8988T (cell line): ENCODE measurements at places on chromosomes 16 and 17.

DNA sequence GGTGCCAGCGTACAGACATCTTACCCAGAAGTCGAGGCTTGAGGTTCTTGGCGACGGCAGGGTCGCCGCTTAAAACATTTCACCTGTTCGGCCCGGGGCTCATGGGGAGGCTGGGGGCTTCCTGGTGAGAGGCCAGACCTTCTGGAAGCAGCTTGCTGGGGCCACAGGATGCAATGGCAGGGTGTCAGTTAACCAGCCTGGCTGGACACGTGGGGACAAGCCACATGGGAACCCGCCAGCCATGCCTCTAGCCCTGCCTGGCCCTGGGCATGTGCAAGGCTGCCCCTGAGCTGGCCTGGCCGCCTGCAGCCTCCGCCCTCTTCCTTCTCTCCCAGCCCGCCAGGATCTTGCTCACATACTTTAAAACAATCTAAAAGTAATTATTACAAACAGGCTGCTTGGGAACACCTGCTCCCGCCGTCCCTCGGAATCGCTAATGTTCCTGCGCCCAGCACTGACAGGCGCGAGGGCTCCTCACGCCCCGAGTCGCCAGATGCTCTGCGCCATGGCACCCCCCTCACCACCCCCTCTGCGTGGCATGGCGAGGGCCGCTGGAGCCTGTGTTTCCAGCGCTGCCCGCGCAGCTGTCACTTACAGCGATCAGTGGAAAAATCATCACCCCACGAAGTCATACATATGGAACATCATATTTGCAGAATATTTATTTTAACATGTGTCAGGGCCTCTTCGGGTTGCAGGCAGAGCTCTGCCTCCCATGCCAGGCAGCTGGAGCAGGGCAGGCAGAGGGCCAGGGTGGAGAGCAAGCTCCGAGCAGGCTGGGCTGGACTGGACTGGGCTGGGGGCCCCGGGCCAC is 188.7 kb upstream of the GSE1 start:
- no peak for DNase-seq

DNA sequence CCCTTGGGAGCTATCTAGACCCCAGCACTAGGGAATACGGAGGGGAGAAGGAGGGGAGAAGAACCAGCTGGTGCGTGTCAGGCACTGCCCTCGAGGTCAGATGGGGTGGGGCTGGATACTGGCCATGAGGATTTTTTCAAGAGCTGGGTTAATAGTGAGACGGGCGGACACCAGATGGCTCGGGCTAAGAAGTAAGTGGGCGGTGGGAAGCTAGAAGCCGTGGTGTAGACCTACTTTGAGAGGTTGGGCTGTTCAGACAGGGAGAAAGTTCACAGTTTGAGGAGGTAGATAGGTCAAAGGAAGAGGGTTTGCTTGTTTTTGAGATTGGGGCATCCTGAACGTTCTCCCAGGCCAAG is 303.8 kb downstream of the SEC14L1 start:
- no peak for DNase-seq

DNA sequence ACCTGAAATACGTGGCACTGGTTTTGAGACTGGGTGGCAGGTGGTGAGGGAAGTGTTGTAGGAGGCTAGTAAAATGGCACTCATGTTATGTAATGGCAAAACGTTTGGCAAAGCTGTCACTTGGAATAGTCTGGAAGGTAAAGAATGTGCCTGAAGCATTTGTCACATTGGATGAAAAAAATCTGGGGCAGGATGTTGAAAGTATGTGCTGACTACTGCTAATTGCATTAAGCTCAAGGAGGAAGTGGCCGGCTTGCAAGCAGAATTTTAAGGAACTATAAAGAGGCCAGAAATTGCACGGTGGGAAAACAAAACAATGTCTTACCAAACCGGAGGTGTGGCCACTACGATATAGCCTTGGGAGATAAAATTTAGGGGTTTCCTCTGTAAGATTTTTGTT is 26.6 kb upstream of the NLRP1 start:
- no peak for DNase-seq

GRCh38 chr16:87245511-87245910 is 71.7 kb downstream of the C16orf95 start:
- no peak for DNase-seq

DNA sequence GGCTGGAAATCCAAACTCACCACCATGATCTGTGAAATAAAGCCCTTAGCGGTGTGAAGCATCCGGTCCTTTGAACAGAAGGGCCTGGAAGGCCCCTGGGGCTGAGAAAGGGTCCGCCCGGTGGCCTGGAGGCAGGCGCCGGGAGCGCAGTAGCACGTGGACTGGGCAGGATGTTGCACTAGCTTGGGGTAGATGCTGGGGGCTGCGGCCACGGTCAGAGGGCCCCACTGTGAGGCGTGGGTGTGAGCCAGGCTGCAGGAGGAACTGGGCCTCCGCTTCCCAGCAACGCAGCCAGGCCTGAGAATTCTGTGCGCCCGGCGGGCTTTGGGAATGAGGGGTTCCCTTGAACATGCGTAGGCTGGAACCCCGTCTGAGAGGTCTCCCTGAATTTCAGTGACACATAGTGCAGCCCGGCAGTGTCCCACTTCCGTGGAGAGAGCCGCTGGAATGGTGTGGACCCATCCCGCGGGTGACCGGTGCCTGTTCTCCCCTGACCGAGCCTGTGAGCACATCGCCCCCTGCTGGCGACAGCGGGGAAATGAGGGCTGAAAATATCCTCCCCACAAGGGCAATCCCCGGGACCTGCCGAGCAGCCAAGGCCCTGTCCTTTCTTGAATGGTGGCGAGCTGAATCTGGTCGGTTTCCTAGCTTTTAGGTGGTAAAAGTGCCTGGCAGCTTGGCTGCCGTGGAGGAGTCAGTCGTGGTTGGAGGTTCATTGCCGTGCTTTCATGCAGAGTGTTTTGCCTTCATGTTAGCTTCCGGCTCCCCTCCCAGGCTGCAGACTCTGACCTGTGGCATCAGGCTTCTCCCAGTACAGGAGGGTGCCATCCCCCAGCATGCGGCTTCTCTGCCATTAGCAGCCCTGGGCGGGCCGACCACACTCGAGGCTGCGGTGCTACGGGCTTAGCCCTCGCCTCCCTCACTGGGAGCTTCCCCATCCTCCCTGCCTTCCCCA is 43.8 kb downstream of the DNAJA2 start:
- peak; percentile 89 for DNase-seq

- no peak for DNase-seq
Observed at GRCh38 chr16:73385696-73386095, 337.8 kb upstream of the ZFHX3 start.

DNA sequence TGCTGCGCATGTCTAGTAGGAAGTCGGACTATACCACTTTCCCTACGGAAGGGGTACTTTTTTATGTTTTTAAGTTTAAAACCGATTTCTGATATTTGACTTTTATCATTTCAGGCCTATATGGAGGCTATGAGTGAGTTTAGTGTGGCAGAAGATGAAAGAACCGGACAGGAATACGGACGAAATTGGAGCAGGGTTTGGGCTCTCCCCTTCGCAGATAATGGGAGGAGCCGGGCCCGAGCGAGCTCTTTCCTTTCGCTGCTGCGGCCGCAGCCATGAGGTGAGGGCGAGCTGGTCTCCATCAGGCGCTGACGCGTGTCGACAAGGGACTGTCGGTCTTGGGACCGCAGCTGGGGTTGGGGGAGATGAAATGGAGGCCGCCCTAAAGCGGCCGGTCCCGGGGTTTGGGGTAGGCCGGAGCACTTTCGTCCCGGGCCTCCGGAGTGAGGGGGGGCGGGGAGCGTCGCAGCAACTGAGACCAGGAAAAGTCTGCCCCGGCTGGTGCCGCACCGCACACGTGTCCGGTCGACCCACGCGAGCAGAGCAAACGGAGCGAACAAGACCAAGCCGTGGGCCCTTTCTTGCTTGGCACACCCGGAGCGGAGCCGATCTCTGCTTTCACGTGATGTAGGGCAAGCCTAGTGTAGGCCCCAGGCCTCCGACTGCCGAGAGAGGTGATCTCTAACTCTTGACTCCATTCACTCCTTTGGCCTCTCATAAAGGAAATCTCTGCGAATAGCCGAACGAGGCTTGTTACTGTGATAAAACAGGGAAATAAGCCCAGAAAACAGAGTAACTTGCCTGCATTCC is at the start of gene RPL19:
TSS of gene RPL19 (plus strand) at position 214 of the 810 bp plus-strand sequence. CDS start at position 276, 62 bp downstream.
- DNase-seq, result peak; percentile 66

- no peak for DNase-seq
Observed at GRCh38 chr17:80675438-80676095, 130.9 kb downstream of the RPTOR start.

GRCh38 chr16:66890799-66891198 is 10.5 kb downstream of the PDP2 start:
- DNase-seq, result no peak

DNA sequence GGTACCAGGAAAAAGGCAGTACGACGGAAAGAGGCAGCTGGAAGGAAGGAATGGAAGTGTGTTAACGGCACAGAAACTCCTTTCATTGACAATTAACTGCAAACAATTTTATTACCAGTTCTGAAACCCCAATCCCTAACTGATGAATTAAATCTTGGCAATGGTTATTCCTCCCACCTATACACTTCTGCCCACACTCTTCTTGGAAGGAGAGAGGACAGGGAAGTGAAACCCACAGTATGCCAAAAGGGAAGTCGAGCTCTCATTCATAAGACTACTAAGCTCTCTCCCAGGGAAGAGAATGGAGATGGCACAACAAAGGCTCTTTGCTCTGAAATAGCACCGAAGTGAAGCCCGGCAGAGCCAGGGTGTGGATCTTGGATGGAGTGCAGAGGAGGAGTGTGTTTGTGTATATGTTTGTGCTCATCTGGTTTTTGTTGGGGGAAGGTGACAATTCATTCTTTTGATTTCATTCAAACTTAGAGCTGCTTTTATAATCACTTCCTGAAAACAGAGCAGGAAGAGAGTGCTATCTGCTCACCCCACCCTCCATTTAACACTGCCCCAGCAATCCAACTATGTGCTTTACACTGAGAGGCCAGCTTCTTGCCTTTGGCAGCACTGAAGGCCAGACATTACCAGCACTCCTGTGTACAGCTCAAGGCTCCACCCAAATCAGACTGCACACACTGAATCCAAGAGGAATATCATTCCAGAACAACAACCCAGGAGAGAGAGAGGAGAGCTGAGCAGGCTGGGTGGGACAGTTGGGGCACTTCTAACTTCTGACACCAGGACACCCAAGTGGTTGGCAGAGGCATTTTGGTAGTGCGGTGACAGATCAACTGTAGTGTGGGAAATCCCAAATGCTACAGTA is 68.7 kb downstream of the HIC1 start:
- no peak for DNase-seq

- peak; percentile 95 for DNase-seq
Observed at GRCh38 chr16:67993207-67994039, 5.9 kb downstream of the DPEP2 start.

DNA sequence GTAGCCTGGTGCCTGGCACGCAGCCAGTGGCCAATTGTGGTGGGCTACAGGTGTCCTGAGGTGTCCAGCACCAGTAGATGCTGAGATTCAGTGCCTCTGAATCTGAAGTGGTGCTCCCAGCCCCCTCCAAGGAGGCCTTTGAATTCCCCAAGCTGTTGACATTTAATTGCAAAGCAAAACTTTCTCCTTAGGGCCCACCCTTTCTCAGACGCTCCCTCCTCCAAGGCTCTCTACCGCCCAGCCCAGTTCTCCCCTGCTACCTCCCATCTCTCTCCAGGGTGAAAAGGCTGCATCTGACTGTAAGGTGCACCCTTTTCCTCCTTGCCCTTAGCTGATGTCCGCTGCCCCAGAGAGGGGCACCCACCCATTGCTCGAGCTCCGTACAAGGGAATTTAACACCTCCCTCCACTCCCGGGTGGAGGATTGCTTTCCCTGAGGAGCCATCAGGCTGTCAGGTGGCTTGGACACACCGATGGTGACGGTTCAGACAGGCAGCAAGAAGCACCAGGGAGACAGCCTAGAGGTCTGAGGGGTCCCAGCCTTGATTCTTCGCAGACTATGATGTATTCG is 1.7 kb downstream of the BEAN1 start:
- no peak for DNase-seq

DNA sequence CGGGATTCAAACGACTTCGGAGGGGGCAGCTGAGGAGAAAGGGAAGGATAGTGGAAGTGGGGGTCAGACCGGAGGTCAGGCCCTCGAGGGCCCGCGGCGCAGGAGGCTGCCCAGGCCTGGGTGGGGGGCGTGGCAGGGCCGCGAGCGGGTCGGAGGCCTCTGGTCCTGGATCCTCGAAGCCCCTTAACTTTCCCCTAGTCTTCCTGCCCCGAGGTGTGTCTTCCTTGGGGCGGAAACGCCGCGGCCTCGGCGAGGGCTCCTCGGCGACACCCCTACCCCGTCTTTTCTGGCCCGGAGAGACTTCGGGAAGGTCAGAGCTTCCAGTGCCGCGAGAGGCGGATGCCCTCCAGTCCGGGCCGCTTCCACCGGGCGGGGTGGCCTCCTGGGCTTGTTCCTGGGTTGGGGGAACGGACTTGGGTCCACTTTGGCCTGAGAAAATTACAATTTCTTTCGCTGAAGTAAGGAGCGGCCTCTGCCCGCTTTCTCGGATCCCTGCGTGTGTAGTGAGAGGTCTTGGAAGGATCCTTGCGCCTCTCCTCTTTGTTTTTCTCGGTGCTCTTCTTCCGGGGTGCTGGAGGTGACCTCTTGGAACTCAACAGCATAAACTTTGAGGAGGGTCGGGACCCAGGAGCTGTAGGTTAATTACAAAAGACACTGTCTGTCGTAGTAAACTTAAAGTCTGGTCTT is 491 bp downstream of the IST1 start:
- no peak for DNase-seq

DNA sequence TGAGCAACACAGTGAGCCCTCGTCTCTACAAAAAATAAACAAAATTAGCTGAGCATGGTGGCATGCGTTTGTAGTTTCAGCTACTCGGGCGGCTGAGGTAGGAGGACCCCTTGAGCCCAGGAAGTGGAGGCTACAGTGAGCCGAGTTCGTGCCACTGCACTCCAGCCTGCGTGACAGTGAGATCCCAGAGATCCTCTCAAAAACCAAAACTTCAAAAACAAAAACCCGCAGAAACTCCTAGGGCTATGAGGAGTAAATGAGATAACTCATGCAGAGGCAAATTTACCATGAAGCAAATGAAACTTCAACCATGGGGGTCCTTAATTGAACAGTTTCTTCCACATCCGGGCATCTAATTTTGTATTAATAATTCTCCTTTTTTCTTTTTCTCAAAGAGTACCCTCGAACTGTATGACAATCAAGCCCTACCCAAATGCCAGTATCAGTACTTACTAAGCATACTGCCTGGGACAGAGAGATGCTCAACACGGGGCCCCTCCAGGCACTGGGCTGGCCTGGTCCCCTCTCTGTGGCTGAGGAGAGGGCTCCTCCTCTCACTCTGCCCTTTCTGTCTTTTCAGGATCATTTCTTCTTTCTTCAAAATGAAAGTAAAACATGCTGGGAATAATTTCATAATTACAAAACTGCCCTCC is 789 bp upstream of the PIPOX start:
- no peak for DNase-seq

- no peak for DNase-seq
Observed at GRCh38 chr16:69568676-69569075, 2.9 kb downstream of the NFAT5 start.

GRCh38 chr17:77382356-77382911 is 241.7 kb downstream of the SEC14L1 start:
- no peak for DNase-seq

- no peak for DNase-seq
Observed at GRCh38 chr16:3465911-3466584, 22.6 kb downstream of the NAA60 start.

GRCh38 chr17:13995856-13996271 is 73.4 kb upstream of the COX10 start:
- no peak for DNase-seq

GRCh38 chr17:66654764-66655163 is 180.2 kb upstream of the CACNG5 start:
- DNase-seq, result no peak
